ENCODE measurements at places on chromosomes 2 and 18.

DNA sequence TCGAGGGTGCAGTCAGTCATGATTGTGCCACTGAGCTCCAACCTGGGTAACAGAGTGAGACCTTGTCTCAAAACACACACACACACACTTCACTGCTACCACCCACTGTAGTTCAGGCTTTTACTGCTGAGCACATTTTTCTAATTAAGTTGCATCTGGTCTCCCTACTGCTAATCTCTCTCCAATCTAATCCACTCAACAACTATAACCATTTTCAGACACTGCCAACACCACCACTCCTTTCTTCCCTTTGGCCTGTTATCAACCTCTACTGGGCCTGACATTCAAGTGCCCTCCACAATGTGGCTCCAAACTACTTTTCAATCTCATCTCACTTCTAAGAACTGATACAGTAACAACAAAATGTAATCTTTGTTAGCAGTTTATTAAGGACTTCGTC lies 44.8 kb downstream of the RMP24 start:
- DNase-seq: no peak

DNA sequence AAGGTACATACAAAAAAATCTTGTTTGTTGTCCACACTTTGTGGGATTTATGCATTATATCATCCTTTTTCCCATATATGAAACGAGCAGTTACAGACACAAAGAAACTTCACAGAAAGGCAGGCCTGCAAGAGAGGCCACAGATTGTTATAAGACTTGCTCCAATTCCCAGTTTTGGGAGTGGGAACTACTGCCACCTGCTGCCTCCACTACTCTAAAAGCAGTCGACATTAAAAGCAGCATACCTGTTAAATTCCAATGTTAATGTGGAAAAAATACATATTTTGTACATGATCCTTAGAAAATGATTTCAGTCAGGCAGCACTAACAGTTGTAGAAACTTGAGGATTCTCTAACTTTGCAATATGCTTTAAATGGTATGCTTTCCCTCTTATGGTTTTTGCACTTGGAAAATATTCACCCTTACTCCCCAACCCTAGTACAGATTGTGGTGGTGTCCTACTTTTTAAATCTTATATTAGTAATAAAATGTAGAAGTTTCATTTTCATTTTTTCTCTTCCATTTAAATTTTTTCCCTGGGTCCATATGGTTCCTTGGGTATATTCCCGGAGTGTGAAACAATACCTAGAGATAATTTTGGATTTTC lies 37.9 kb downstream of the SLC38A11 start:
- DNase-seq: no peak

GRCh38 chr2:180999274-180999964 lies 19.0 kb downstream of the UBE2E3 start:
- no peak for DNase-seq

DNA sequence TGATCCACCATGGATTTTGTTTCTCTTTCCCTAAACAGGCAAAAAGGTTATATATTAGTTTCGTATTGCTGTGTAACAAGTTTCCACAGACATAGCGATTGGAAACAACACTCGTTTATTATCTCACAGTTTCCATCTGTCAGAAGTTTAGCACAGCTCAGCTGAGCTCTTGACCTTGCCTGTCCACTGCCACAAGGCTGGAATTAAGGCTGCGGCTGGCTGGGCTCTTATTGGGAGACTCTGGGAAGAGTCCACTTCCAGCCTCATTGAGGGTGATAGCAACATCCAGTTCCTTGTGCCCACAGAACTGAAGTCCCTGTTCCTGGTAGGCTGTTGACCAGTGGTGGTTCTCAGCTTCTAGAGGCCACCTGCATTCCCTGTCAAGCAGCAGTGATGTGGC lies 120.4 kb downstream of the TPGS2 start:
- DNase-seq: no peak

GRCh38 chr2:85804583-85804982 lies 50.8 kb downstream of the ATOH8 start:
- no peak for DNase-seq

DNA sequence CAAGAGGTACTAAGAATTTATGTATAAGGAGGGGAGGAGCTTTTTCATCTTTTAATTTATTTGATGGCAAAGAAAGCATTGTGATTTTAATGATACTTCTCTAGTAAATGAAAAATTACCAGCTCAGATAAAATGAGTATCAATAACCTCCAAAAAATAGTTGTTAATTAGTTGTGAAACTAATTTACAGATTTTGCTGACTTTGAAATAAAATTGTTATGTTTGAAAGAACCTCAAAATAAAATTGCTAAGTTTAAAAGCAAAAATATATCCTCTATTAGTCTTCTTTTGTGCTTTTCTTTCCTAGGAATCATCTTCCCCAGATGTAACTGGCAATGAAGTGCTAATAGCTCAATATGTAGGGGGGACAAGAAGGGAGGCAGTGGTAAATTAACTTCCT lies 36.5 kb downstream of the ZC3H6 start:
- DNase-seq: no peak

Data from AG04449 (cell line).